Ureter (tissue), 1 donor: ENCODE measurements at places on chromosomes 2 and 18. TPM values are rescaled to one million over a fixed set of nuclear protein-coding genes. Genes with fewer than 3 reads are reported as not detected.
A peak's percentile ranks its signal among the peaks of the same experiment; 100 is the strongest.

GRCh38 chr18:10094154-10094553 is 180.3 kb downstream of the VAPA start:
- no peak for DNase-seq

- DNase-seq = no peak
Measured at GRCh38 chr2:198664321-198664720, 793.4 kb downstream of the SATB2 start.

- no peak for DNase-seq
Measured at GRCh38 chr2:174613531-174613930, 15.9 kb upstream of the WIPF1 start.

GRCh38 chr2:31446848-31447247 is 32.3 kb upstream of the XDH start:
- DNase-seq = no peak

- DNase-seq = no peak
Measured at GRCh38 chr2:113273027-113273551, 5.6 kb downstream of the PAX8 start.

DNA sequence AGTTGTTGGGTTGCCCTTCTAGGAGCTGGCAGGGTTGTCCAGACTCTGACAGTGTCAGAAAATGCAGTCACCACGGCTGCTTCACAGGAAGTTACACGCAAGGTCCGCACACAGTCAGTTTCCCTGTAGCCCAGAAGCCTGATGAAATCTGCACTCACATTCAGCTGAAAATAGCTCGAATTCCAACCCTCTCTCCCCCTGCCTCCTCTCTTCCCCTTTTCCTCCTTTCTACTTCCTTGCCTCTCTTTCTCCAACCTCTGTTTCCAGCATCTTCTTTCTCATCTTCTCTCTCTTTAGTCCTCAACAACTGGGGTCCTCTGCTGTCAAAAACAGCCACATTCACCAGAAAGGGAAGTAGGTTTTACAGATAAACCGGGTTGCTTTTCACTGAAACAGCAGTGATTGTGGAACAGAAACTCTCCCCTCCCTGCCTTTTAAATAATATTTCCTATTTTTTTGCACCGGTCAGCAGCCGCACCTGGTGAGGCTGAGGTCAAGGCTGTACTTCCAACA is 69.3 kb downstream of the BCL11A start:
- DNase-seq = no peak

GRCh38 chr2:103788951-103789350 is 1027.1 kb downstream of the TMEM182 start:
- no peak for DNase-seq

DNA sequence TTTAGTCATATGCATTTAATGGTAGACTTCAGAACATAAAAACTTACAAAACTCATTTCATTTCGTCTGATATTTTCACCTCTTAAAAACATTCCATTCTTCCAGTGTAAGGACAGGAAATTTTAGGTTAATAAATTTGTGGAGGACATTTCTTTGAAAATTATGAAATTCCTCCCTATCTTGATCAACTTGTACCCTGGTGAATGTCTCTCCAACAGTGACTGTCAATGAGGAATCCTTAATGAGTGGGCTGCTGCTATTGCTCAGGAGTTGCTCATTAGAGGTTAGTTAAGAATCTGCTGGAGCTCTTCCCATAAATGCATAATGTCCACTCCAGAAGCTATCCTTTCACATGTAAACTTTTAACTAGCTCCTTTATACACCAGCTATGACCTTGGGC is 69.1 kb downstream of the LRP1B start:
- DNase-seq = no peak

GRCh38 chr18:10013621-10014543 is 100.1 kb downstream of the VAPA start:
- no peak for DNase-seq

DNA sequence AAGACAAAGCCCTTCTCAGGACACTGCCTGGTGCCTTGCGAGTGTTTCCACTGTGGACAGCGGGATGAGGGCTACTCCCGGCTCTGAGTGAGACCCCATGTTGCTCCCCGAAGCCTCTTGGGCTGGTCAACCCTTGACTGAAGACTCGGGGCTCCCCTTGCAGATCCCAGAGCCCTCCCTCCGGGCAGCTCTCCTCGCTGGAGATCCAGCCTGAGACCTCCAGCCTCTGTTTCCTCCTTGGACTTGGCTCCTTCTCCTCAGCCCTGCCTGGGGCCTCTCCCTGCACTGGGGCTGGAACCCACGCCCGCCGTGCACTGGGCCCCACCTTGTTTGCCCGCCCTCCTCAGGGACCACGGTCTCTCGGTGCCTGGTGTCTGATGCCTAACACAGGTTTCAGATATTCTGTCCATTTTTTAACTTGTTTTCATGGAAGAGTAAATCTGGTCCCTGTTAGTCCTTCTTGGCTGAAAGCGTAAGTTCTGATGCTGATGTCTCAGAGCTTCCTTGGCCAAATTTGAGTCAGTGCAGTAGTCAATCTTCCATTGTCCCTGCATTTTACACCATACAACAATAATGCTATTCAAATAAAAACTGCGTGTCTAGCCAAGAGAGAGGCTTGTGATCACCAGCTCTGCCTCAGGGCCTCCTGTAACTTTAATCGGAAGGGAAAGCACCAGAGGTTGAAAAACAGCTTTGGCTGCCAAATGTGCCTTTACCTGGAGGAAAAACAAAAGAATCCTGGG is 139.3 kb upstream of the CTDP1 start:
- no peak for DNase-seq

GRCh38 chr2:143891879-143892308 is 628.0 kb downstream of the ZEB2 start:
- no peak for DNase-seq

DNA sequence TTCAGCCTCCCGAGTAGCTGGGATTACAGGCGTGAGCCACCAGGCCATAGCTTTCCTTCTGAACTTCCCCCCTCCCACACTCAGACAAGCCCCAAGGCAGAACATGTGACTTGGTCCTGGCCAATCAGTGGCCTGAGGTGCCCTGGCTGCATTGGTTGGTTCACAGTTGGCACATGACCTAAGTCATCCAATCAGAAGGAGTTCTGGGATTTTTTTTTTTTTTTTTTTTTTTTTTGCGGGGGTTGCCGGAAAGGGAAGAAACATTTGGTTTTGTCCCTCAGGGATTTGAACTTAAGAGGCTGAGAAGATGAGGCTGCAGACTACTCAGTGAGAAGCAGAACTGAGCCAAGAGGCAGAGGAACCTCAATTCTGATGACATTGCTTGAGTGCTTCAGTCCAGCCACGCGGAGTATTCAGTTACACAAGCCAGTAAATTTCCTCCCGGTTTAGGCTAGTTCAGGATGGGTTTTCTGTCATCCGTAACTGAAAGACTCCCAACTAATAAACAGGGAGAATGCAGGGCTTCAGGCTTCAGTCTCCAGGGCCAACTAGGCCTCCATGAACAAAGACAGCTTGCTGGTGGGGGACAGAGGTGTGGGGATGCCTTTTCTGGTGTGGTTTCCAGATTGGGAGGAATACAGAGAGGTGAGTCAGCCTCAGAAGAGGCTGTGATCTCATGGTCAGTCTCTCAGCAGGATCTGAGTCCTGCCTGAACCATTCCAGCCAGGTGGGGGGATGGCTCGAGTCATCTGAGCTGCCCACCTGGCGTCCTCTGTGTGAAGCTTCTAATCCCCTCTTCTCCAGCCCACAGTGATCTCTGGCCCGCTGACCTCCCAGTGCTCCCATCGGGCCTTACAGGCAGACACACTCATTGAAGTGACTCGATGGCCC is 9.2 kb downstream of the PTMA start:
- DNase-seq = peak; percentile 41

DNA sequence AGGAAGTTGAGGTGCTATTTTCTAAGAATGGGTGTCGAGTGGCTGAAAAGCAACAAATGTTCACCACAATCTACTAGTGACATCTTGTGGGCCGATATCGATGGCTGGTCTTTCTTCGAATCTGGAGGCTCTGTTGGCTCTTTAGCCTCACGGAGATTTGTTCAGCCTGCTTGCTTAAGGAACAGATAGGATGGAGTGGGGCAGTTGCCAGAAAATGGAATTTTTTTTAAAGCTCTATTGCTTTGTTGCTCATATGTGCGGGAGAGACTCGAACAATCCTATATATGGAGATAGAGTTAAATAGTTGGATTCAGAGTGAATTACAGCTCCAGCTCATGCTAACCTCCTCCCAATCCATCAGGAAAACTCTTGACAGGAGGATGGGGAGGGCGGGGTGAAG is 70.9 kb upstream of the LYPD6B start:
- DNase-seq = no peak

DNA sequence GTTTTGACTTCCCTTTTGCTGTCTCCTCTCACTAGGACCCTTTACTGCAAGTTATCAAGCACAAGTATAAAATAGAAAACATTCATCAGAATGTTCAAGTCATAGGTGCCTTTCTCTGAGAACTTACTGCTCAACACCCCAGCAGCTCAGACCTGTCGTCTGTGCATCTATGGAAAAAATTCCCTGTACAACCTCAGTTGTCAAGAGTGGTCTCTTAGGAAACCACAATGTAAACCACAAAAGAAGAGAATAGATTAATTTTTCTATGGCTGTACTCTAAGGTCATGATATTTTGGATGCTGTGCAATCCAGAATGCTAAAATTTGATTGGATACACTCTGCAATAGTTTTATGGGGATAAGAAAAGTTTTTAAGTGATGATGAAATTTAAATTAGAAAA is 84.1 kb downstream of the RBMS1 start:
- no peak for DNase-seq

GRCh38 chr2:126898636-126899035 is at the start of gene TEX51:
Gene TEX51, plus strand, starts transcription at chr2:126898890. Its CDS starts 29 bp downstream, at chr2:126898919.
- DNase-seq = no peak

- no peak for DNase-seq
Measured at GRCh38 chr18:28123401-28124030, 53.4 kb downstream of the CDH2 start.

GRCh38 chr2:143525402-143525860 is 396.2 kb downstream of the ARHGAP15 start:
- DNase-seq = no peak

GRCh38 chr2:161983866-161984265 is 90.1 kb downstream of the DPP4 start:
- no peak for DNase-seq

GRCh38 chr2:177998006-177998405 is 74.6 kb downstream of the PDE11A start:
- DNase-seq = no peak

The BAZ2B gene
- total RNA-seq = 135 TPM

The NEUROD1 gene
- not detected for total RNA-seq

The RDH14 gene
- total RNA-seq = 20.6 TPM

The TOGARAM2 gene
- 0.31 TPM for total RNA-seq

The SCTR gene
- not detected for total RNA-seq

The WDFY1 gene
- total RNA-seq = 55.2 TPM
